IPS DF 6.9 (cell line): ENCODE measurements at places on chromosomes 6 and 20.

- DNase-seq = no peak
These were observed 126.0 kb downstream of the CD83 start for GRCh38 chr6:14243597-14243996.

DNA sequence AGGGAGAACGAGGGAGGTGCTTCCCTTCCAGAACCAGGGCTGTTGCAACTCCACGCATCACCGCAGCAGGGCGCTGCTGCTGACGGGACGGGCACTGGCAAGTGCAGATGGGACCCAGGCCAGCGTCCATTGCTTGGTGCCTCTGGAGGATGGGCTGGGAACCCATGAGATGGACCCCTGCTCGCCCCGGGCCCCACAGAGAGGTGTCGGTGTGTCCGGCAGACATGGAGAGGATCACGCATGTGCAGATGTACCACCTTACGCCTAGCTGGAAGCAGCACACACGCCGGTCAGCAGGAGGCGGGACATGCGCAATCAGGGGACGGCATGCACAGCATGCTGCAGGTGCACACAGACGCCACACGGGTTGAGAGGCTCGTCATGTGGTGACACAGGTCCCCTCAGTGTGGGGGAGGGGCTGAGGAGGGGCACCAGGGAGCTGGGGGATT, 5.7 kb downstream of the CABLES2 start:
- no peak for DNase-seq

DNA sequence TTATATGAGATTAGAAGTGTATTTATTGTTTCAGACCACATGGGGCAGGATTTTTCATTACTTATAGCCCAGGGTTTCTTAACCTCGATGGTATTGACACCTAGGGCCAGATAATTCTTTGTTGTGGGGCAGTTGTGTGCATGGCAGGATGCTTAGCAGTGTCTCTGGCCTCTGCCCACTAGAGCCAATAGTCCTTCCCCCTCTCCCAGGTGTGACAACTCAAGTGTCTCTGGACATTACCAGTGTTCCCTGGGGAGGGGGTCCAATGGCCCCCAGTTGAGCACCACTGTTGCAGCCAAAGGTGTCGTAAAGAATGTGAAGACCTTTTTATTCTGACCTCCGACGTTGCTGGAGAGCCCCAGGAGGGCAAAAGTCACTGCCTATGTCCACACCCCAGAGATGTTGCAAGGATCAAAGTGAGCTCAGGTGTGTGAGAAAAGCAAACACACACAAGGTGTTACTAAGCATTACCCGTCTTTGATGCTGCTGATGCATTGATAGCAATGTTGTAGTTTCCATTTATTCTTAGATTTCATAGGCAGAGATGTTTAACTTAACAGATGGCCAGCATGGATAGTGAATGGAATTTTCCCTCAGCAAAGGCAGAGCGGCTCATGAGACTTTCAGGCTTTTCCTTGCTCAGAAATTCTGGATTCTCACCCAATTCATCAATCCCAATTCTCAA, 22.2 kb downstream of the BANF2 start:
- DNase-seq = no peak

DNA sequence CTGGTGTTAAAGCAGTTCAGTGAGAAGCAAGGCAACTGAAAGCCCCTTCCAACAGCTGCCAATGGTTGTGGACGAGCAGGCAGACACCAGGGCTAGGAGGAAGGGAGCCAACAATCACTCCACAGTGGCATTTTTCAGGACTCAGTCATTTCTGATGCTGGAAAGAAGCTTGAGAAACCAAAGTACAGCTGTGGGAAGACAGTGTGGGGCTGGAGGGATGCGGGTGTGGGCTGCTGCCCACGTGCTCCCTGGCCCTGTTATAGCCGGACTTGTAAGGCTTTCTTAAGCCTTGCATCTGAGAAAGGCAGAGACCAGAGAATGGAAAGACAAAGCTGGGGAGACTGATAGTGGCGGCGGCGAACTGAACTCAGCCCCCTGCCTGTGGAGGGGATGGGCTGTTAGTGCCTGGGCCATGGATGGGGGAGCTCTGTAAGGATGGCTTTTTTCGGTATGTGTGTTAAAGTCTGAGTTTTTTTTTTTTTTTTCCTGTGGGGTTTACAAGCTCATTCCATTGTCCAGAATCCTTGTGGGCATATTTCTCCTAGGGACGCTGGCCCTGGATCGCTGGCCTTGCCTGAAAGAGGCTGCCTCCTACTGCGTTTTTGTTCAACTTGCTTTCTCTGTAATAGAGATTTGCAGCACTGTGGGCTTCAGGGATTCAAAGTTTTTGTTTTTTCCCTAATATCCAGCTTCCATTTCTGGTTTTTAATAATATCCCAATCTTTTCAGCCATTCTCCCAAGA, 91.7 kb downstream of the GJA10 start:
- DNase-seq = no peak

GRCh38 chr6:13302291-13302690, 26.0 kb downstream of the TBC1D7 start:
- no peak for DNase-seq

GRCh38 chr6:37288247-37288646, 30.3 kb upstream of the TMEM217 start:
- DNase-seq = no peak

GRCh38 chr6:26222571-26222970, 135.3 kb downstream of the HFE start:
- DNase-seq = no peak

DNA sequence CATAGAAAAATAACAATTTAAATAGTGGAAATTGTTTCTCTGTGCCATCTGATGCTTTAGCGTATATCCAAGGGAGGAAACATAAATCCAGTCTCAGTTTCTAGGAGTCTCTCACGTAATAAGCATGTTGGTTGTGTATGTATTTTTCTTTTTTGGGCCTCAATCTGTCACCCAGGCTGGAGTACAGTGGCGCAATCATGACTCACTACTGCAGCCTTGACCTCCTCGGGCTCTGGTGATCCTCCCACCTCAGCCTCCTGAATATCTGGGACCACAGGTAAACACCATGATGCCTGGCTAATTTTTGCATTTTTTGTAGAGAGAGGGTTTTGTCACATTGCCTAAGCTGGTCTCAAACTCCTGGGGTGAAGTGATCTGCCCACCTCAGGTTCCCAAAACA, 78.6 kb upstream of the PLN start:
- DNase-seq = no peak

- DNase-seq = no peak
These were observed 105.9 kb upstream of the MAP7 start for GRCh38 chr6:136656121-136656520.

GRCh38 chr20:51492167-51493092, 50.1 kb downstream of the NFATC2 start:
- DNase-seq = no peak

DNA sequence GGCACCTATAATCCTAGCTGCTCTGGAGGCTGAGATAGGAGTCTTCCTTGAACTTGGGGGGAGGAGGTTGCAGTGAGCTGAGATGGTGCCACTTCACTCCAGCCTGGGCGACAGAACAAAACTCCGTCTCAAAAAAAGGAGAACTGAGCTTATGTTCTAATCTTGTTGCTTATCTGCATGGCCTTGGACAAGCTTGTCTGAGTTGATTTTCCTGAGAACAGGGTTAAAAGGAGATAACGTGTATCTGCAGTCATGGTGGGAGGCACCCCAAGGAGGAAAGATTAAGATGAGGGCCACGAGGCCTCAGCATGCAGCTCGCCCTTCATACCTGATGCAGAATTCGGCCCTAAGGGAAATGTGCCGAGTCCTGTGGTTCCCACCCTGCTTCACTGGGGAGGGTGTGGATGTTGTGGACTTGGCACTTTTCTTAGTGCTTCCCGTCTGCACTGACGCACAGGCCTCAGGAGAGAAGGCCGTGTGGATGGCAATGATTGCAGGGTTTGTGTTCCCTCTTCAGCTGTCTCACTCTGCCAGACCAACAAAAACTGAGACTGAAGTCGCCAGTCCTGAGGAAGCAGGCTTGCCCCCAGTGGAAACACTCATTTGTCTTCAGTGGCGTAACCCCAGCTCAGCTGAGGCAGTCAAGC, 56.3 kb downstream of the EZR start:
- DNase-seq = no peak

- no peak for DNase-seq
These were observed 294.2 kb downstream of the OGFRL1 start for GRCh38 chr6:71582820-71583219.

DNA sequence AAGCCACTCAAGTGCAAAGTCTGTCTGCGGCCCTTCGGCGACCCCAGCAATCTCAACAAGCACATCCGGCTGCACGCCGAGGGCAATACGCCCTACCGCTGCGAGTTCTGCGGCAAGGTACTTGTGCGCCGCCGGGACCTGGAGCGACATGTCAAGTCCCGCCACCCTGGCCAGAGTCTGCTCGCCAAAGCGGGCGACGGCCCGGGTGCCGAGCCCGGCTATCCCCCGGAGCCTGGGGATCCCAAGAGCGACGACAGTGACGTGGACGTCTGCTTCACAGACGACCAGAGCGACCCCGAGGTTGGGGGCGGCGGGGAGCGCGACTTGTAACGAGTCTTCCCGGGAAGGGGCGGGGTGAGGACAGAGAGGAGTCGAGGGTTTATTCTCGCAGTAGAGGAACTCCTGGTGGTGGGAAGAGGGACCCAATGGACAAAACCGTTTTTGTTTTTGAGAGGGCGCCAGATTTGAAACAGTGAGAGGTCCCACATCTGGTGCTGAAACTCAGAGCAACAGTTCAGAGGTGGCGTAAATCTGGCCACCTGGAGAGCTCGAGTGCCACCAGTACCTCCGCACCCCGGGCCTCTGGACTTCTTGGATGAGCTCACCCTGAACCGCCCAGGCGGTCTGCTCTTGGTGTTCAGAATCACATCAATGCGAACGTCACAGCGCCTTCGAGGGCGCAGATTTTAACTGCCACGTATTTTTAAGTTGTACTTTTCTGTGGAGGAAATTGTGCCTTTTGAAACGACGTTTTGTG, 8.0 kb downstream of the PRDM13 start:
- DNase-seq = no peak

GRCh38 chr6:135475292-135475886, 22.2 kb downstream of the AHI1 start:
- DNase-seq = no peak

- no peak for DNase-seq
These were observed 60.7 kb downstream of the AKAP12 start for GRCh38 chr6:151300267-151300991.

GRCh38 chr20:43960231-43960630, 45.6 kb downstream of the TOX2 start:
- no peak for DNase-seq

GRCh38 chr20:21437816-21438215, 40.5 kb upstream of the NKX2-4 start:
- DNase-seq = no peak
